RWPE1 (cell line): ENCODE measurements at places on chromosomes 3 and 15.
A peak's percentile ranks its signal among the peaks of the same experiment; 100 is the strongest.

- no peak for DNase-seq
These were observed 17.4 kb downstream of the SLC35A5 start for GRCh38 chr3:112579232-112579631.

GRCh38 chr3:8020047-8020841 is 481.4 kb upstream of the LMCD1 start:
- no peak for DNase-seq

DNA sequence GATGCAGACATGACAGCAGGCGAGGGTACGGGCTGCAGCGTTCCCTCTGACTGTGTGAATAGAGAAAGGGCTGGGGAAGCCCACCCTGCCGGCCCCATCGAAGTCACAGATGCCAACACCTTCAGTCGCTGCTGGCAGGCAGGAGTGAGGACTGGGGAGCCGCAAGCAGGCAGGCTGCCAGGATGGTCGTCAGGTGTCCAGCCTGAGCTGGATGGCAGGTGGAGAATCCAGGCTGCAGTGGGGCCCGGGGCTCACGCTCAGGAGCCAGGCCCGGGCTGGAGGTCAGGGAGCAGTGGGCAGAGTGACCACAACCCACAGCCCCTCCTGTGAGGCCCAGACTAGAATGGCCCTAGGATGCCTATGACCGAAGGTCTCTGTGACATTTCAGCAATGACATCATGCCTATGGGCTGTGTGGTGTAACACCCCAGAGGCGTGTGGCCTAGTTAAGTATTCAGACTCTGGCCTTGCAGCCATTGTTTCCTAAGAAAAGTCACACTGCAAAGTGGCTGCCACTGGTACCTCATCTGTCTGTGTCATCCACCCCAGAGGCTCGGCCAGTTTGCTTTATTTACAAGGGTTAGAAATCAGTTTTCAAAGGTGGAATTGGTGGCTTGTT is 15.7 kb downstream of the PRR23E start:
- DNase-seq: no peak

DNA sequence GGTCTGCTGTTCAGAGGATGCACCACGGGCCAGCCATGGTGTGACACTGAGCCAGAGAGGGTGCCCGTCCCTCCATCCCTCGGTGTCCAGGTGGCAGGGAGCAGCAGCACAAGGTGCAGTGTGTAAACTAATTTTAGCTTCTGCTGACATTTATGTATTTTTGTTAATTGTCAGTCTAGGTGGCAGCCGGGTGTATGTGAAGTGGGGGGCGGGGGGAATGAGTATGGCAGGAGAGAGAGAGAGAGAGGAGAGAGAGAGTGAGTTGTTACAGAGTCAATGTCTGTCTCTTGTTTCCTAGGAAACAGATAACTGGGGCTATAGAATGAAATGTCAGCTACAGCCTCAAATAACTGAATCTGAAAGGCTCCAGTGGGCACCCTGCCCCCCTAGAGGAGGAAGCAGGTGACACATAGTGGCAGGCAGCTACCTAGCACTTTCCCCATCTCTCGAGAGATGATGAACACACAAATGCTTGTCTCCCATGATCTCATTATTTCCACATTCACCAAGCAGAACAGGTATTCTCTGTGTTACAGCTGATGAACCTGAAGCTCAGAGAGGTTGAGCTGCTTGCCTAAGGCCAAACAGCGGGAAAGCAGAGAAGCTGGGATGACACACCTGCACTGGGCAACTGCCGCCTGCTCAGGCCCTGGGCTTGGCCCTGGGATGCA is 24.7 kb downstream of the RASGRF1 start:
- no peak for DNase-seq

GRCh38 chr3:82707035-82707434 is 945.6 kb upstream of the GBE1 start:
- DNase-seq: no peak

GRCh38 chr15:79957741-79958140 is 13.3 kb downstream of the BCL2A1 start:
- no peak for DNase-seq

DNA sequence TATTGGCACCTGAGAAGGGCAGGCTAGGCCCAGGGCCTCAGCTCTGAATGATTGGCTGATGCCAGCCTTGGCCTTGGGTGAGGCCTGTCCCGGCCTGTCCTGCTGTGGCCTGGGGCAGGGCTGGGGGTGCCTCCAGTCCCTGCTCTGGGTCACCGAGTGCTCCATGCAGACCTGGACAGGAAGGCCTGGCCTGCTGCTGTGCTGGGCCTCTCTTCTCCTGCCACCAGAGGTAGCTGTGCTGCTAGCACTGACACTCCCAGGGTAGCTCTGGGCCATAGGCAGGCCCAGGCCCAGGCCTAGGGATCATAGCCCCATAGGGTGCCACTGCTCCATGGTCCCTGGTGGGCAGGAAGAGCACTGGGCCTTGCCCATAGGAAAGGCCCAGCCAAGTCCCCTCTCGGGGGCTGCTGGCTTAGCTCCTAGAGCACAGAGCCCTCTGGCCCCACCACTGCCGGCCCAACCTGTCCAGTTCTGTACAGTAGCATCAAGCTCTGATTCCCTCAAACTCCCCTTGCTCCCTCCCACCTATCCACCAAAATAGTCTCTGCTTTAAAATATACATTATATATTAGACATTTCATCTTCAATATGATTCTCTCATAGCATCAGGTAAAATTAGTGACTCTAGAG is 18.2 kb downstream of the ABTB1 start:
- DNase-seq: peak; percentile 50

- DNase-seq: no peak
These were observed 319.2 kb downstream of the SLC9A9 start for GRCh38 chr3:143529018-143529478.

GRCh38 chr3:159781867-159782266 is 206.8 kb upstream of the IL12A start:
- no peak for DNase-seq

- DNase-seq: no peak
These were observed 35.9 kb downstream of the PRR23E start for GRCh38 chr3:127228866-127229265.

DNA sequence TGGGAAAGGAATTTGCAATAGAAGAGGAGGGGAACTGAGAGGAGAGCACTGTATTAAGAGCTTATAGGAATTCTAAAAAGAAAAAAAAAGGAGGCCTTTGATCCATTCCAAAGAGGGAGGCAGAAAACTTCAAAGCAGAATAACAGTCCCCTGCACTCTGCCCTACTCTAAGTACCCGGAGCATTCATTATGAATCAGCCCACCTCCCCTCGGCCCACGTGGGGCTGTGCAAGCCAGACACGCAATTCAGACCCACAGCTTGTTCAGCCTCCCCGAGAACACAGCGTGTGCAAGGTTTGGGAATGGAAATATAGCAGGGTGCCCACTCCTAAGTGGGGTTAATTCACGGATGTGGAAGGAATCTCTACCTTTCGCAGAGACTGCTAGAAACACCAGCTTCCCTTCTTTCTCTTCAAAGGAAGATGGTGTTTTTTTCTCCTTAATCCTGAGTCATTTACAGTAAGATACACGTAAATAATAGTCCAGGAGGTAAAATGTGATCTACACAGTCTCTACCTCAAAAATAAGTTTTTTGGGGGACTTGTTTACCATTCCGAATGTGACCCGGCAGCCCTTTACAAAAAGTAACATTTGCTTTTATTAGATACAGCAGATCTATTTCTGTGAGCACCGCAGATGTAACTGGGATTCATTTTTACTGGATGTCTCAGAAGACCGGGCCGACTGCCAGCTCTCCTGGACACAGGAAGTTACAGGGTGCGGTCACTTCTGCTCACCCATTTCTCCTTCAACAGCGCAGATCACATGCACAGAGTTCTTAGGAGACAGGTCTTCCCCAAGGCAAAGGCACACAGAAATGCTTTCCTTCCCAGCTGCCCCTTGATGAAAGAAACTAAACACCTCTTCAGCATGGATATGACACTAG is 768.5 kb upstream of the CFAP20DC start:
- peak; percentile 79 for DNase-seq

DNA sequence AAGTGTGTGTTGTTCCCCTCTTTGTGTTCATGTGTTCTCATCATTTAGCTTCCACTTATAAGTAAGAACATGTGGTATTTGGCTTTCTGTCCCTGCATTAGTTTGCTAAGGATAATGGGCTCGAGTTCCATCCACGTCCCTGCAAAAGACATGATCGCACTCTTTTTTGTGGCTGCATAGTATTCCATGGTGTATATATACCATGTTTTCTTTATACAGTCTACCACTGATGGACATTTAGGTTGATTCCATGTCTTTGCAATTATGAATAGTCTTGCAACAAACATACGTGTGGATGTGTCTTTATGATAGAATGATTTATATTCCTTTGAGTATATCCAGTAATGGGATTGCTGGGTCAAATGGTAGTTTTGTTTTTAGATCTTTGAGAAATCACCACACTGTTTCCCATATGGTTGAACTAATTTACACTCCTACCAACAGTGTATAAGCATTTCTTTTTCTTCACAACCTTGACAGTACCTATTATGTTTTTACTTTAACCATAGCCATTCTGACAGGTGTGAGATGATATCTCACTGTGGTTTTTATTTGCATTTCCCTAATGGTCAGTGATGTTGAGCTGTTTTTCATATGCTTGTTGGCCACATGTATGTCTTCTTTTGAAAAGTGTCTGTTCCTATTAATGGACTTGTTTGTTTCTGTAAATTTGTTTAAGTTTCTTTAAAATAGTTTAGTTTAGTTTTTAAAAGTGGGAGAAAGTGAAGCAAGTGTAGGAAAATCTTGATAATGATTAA is 21.9 kb upstream of the SLC30A4 start:
- DNase-seq: no peak

DNA sequence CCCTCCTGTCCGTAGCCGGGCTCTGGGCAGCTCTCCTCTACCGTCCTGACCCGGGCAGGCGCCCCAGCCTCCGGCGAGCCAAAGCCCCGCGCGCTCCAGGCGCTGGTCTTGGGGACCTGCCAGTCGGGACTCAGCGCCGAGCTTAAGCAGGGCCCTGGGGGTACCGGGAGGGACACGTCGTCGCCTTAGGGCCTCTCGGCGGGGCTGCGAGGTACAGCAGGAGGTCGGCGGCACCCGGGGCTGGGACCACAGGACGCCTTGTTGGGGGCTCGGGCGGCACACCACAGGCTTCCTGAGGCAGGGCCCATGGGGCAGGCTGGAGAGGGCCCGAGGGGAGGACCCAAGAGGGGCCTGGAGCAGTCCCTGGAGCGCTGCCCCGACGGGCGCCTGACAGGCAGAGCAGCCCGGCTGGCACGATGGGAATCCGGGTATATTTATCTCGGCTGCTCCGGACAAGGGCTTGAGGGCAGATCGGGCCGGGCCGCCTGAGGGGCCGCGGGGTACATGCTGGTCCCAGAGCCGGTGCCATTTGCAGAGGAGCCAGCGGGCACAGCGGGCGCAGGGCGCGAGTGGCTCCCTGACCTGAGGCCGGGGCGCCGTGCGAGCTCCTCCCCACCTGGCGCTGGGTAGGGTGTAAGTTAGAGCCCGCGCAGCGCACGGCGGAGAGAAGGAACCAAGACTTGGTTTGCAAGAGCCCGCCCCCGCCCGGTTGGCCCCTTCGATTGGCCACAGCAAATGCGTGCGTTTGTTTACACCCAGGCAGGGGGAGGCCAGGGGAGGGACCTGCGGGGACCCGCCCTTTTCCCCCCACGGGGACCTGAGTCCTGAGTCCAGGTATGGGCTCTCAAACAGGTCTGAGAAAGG is 574 bp downstream of the SLC38A3 start:
- no peak for DNase-seq

DNA sequence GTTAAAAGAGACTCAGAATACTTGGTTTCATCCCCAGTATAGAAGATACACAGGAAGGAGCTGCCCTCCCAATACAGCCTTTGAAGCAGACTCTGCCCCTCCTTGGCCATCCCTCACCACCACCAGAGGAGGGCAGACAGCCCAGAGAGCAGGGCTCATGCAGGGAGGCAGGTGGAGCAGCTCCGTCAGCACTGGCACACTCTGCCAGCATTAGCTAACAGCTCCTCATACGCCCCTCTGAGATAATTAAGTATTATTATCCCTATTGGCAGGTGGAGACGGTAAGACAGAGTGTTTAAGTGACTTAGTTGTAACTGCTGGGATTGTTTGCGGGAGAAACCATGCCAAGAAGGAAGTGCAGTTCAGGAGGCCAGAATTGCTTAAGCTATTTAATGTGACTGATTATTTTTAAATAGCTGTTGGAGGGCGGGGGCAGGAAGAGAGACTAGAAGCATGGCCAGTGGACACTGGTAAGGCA is 434.0 kb downstream of the EPHB1 start:
- no peak for DNase-seq

DNA sequence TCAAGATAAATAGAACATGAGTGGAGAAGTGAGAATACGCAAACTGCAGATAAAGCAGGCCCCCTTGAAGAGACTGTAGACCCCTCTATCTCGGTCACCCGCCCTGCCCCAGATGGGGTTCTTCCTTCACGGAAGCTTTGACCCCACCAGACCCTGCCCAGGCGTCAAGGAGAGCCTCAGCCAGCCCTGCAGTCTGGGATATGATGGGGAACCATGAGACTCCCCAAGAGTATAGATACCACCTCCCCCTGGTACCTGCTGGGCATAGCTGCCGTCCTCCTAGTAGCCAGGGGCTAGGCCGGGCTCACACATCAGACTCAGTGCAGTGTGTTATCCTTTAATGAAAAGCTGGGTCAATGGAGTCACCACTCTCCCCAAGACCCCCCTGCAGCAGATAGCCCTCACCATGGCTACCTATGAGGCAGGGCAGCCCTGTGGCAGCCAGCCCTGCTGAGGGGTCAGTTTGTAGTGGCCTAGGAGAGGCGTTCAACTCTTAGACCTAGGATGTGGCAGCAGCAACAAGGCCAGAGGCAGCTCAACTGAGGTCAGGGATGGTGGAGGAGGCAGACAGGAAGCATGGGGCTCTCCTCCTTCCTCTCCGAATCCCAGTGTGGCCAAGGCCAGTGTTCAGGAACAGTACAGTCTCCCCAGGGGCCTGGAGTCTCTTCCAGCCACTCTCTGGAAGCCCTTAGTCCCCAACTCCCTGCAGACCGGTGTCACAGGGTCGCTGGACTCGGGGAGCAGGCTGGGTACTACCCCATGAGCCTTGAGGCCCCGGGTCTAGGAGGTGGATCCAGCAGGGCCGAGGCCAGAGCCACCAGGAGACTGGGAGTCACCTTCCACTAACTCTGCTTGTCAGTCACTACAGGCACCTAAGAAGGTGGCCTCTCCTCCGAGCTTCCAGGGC is 26.1 kb downstream of the PLXNB1 start:
- no peak for DNase-seq

- DNase-seq: no peak
These were observed 65.2 kb downstream of the TBL1XR1 start for GRCh38 chr3:177131927-177132636.

- DNase-seq: no peak
These were observed 9.2 kb downstream of the GATA2 start for GRCh38 chr3:128483657-128484403.

DNA sequence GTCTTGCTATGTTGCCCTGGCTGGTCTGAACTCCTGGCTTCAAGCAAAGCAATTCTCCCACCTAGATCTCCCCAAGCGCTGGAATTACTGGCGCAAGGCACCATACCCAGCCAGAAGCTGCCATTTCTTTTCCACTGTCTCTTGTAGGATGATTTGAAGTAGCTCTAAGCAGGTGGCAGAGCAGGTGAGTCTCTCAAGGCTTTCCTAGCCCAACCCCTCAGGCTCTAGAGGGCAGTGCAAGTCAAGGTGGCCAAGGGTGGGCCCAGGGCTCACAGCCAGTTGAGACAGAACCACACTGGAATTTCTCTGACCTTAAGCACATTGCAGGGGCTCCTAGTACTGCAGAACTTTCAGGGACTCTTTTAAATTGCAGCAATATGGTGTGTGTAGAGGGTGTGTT is 15.6 kb upstream of the DAG1 start:
- DNase-seq: no peak
